GDM1 (cell line): ENCODE measurements at places on chromosomes 4 and X.

- DNase-seq: peak; percentile 86
Measured at GRCh38 chr4:103019308-103020124, at the start of gene SLC9B1. SLC9B1 (minus strand) TSS chr4:103019705; CDS start chr4:102991711, 27,994 bp downstream.

DNA sequence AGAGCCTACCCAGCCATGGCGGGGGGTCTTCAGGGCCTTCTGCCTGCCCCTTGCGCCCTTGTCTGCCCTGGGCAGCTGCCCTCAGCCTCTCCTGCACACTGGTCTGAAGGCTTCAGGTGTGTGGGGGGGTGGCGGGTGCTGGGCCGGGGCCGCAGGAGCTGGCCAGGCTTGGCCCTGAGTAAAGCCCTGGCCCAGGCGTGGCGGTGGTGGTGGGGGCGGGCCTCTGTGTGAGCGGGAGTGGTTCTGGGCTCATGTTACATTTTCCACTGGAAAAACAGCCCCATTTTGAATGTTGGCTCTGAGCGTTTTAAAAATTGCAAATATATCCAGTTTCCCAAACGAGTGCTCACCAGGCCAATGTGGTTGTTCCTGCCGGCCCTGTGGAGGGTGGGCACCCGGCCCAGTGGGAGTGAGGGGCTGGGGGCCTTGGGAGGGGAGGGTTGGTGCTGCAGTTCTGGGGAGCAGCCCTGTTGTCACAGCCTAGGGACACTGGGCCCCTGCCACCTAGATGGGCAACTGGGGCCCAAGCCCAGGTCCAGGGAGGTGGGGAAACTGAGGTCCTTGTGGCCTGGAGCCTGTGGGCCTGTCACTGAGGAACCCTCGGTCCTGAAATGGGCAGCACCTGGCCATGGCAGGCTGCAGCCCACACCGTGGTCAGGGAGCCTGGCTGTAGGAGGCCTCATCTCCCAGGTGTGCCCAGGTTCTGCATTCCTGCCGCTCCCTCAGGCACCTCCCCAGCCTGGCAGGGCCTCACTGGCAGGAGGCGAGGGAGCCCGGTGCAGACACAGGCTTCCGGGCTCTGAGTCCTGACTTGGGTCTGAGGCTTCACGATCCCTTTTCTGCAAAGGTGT lies 28.3 kb downstream of the FGFRL1 start:
- no peak for DNase-seq

- DNase-seq: no peak
Measured at GRCh38 chr4:121330180-121330665, 50.6 kb downstream of the QRFPR start.

DNA sequence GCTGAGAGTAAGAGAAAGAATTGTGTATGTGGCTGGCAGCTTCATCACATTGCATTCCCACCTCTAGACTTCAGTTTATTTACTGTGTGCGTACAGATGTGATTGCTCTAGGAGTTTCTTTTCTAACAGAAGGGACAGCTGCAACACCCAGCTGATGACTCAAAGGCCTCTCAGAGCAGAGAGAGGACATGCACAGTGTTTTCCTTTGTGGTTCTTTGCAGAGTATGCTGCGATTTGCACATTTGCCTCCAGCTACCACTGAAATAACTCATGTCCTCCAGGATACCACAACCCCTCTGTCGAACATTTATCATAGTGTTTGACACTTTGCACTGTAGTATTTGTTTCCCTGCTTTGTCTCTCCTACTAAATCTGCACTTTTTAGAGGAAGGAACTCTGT lies 294.1 kb downstream of the STIM2 start:
- DNase-seq: peak; percentile 64

DNA sequence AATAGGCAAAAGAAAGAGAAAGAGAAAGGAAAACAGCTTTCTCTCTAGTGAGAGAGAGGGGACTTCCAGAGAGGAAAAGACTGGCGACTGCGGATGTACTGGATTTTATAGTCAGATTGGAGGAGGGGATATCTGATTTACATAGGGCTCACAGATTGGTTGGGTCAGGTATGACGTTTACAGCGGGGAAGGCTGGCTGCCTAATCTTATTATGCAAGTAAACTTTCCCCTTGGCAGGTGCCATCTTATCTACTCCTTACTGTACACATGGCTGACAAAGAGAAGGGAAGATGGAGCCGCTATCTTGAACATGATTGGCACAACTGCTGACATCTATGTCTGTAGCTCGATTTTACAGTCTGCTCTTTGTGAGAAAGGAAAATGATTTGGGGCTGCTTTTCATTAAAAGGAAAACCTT lies 25.4 kb downstream of the RBPJ start:
- no peak for DNase-seq

- DNase-seq: no peak
Measured at GRCh38 chr4:151206241-151207005, 70.5 kb upstream of the PRSS48 start.

- DNase-seq: no peak
Measured at GRCh38 chrX:94515009-94515408, 841.0 kb downstream of the FAM133A start.

DNA sequence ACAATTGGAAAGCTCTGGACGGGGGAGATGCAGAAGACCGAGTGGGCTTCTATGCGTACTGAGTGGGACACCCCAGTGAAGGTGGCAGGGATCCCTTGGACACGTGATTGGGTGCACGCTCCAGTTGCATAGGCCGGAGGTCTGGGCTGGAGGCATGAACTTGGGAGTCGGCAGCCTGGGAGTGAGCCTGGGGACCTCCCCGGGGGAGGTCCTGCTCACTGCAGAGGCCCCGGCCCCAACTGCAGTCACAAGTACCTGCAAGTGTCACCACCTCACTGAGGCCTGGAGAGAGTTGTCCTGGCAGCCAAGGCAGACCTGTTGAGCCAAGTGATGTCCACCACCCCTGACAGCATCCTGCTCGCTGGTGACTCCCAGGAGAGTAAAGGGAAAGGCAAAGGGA lies 49.3 kb upstream of the HMX1 start:
- DNase-seq: no peak

DNA sequence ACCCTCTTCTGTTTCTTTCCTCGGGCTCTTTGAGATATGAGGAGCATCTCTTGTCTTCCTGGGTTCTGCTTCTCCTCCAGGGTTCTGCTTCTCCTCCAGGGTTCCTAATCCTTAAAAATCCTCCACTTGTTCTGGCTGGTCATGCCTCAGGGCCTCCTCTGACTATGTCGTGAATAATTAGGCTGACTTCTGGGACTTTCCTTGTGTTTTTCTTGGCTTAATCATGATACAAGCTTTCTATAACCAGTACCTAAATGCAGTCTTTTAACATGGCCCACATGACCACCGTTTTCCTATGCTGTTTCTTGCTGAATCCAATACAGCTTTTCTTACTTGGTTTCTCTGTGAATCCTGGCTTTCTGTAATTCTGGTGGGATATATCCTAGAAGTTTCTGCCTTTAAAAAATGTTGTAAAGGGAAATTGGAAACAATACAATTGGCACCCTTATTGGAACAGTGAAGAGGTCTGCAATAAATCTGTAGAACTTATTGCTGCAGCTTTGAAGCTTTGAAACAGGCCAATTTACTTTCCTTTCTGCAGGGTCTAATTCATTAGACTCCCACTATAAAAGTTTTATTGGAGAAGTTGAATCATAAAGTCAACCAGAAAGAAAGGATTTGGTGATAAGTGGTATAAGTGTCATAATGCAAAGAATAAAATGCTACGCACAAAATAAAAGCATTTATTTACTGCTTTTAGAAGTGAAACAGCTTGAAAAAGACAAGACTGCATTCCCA lies 213.1 kb downstream of the UGT8 start:
- DNase-seq: no peak
